ENCODE measurements at places on chromosomes 7 and 10.

DNA sequence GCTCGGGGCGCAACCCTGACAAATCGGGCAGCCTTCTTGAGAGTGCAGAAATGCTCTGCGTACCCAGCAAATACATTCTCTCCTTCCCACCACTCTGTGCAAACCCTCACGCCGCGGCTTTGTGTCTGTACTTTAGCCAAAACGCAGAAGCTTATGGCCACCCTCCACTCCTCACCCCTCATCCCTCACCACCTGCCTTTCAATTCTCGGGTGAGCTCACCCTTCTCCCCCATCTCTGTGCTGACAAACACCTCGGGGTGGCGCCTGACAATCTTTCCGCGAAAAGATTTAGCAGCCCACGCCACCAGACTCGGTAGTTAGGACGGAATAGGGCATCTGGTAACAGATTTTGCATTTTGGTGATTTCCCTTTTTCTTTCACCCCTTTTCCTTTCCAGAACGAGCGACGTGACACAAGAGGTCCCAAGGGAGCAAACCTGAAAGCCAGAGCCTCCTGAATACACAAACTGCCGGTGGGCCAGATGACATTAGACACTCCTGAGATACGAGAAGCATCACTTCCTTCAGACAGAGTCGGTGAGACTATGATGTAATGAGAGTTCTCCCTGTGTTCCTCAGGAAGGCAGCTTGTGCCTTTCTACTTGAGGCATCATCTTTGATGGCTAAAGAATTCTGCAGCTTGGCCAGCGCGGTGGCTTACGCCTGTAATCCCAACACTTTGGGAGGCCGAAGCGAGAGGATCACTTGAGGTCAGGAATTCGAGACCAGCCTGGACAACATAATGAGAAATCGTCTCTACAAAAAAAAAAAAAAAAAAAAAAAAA, 671 bp upstream of the ATAD1 start:
- DNase-seq = peak; percentile 21

GRCh38 chr7:6536262-6537260, 14.7 kb downstream of the GRID2IP start:
- DNase-seq = no peak

DNA sequence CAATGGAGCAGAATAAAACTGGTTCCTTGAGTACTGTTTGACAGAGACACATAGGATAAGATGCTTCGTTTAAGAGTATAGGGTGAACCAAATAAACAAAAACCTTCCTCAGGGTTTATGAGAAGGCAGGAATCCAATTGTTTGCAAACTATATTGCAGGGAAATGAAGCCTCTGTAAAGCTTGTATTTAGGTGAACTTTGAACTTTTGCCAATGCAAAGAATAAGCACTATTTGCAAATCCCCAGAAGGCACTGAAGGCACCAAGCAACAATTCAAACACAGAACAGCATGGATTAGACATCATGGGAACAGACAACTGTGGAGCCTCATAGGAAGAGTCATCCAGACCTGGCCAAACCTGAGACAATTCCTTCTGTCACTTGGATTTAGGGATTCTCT, 47.1 kb upstream of the WASL start:
- DNase-seq = no peak

DNA sequence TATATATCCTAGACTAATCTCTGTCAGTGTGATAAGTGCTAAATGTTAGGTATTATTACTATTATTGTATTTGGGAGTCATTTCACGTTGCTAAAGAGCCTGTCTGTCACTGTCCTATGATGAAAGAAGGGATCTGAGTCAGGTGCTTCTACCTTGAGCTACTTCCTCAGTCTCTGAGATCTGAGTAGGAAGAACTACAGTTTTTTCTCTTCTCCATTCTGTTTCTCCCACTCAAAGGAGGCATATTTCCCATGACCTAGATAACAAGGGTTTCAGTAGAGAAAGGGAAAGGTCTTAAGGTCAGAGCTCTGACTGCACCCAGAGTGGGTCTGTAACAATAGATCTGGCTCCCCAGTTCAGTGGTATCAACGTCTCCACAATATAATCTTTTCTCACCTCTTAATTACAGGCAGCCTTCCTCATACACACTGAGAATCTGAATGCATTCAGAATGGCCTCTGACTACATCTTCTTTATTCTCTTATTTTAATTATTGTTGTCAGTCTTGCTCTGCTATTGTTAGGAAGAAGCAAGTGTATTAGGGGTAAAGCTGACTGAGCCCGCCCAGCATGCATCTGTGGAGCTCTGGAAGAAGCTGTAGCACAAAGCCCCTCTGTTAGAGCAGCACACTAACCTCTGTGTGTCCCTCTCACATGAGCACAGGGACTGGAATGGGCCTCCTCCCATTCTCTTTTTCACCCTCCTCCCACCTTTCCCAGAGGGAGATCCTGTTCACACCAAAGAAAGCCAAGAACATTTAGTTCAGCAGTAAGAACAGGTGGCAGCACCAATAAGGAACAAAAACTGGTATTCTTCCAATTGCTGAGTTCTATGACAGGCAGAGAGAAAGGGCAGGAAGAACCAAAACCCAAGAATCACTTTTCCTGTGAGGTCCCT, 38.1 kb downstream of the USP54 start:
- no peak for DNase-seq

GRCh38 chr10:78351809-78352208, 318.1 kb downstream of the RPS24 start:
- DNase-seq = no peak

- DNase-seq = no peak
These were observed 3.3 kb upstream of the SEC31B start for GRCh38 chr10:100522945-100523344.

GRCh38 chr10:45464958-45465567, 91.0 kb downstream of the ALOX5 start:
- peak; percentile 45 for DNase-seq

GRCh38 chr10:125121003-125121402, 39.4 kb downstream of the CTBP2 start:
- no peak for DNase-seq

GRCh38 chr10:100004805-100005510, 4.8 kb downstream of the DNMBP start:
- DNase-seq = no peak

GRCh38 chr10:96208271-96208670, 63.1 kb downstream of the BLNK start:
- no peak for DNase-seq

- no peak for DNase-seq
These were observed 196.3 kb downstream of the TNS3 start for GRCh38 chr7:47385536-47386125.

GRCh38 chr7:157792241-157793086, 455.7 kb downstream of the DNAJB6 start:
- DNase-seq = no peak

- no peak for DNase-seq
These were observed 277.0 kb upstream of the COBL start for GRCh38 chr7:51593628-51594027.

- DNase-seq = no peak
These were observed 58.4 kb upstream of the FGL2 start for GRCh38 chr7:77258014-77258413.

DNA sequence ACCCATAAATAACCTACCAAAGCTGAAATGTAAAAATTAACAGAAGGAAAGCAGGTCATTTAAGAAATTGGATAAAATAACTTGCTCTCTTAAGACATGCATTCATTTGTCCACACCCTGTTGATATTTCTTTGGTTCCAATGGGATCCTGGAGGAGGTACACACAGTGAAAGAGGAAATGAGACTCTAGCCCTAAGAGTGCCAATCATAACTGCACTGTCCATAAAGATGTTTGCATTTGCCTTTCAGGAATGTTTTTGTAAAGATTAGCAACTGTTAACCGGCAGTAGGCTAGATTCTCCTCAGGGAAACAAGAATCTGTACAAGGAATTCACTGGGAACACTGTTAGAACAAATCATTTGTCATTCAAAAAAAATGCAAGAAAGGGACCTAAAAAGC, 61.0 kb downstream of the MEOX2 start:
- no peak for DNase-seq

- DNase-seq = no peak
These were observed 48.5 kb downstream of the PLCE1 start for GRCh38 chr10:94042001-94042833.

DNA sequence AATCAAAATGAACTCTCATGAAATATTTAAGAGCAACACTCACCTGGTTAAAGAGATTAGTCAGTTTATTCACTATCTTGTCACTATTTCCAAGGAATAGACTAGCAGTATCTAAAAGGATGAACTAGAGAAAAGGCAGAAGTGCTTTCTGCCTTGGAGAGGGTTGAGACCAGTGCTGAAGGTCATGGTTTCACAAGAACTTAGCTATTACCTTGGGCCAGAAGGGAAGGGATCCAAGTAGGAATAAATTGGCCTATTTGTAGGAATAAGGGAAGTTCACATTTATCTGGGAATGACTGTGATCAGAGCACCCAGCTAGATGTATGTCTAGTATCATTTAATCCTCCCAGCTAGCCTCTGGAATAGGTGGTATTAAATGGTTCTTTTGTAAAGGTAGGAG, 347.2 kb downstream of the LRMDA start:
- DNase-seq = no peak

DNA sequence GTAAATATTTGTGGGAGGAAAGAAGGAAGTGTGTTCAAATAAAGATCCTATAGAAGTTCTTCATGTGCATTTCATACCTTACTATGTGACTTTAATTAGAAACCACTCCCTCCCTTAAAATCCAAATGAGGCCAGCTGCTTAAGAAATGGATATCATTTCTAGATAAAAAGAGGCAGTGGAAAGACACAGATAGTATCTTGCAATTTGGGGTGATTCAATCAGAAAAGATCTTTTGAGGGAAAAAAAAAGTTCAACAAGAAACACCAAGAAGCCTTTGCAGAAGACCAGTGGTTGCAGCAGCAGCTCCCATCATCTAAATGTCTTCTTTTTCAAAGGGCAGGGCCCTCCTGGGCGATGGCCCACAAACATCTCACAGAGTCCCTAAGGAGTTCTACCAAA, 200.1 kb downstream of the LRRN3 start:
- no peak for DNase-seq

- DNase-seq = no peak
These were observed 198.5 kb upstream of the TMEM196 start for GRCh38 chr7:19971956-19972355.

GRCh38 chr10:72310241-72310633, 36.5 kb downstream of the DDIT4 start:
- no peak for DNase-seq

- no peak for DNase-seq
These were observed 122.1 kb upstream of the BTBD16 start for GRCh38 chr10:122148876-122149560.

Data from stimulated activated CD8-positive, alpha-beta memory T cell treated with anti-CD3 and anti-CD28 coated beads, Interleukin-7, amount 100 ng/mL, for 1 hour (primary cell).